ENCODE measurements at places on chromosomes 3 and 15.

DNA sequence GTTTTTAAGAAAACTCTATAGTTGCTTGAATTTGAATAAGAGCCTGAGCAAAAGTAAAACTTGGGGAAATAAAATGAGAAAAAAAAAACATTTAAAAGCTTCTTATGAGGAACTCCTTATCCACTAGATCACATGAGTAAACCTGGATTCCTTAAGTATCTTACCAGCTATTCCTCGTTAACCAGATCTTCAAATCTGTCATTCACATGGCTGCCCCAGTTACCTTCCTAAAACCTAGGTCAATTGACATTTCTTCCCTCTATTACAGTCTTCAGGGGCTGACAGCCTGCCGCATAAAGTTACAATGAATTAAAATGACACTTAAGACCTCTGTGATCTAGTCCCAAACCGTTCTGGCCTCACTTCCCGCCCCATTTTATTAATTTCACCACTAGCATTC lies 583.6 kb downstream of the NR2F2 start:
- no peak for DNase-seq

GRCh38 chr3:114632757-114633424 lies 339.1 kb downstream of the TIGIT start:
- no peak for DNase-seq

DNA sequence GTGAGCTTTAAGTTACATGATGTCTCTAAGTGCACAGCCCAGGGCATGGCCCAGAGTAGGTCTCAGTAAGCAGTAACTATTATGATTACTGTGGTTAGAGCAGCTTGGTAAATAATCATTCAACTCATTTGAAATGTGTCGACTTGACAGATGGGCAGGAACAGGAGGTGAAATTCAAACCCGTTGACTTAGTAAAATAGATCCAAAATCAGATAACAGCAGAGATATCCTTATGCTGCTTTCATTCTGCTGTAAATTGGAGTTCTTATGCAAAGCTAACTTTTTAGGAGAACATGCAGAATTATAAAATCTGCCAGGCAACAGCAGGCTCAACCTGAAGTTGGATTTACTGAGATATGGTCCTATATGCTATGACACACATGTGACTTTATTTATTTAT lies 118.7 kb upstream of the KLHL25 start:
- no peak for DNase-seq

DNA sequence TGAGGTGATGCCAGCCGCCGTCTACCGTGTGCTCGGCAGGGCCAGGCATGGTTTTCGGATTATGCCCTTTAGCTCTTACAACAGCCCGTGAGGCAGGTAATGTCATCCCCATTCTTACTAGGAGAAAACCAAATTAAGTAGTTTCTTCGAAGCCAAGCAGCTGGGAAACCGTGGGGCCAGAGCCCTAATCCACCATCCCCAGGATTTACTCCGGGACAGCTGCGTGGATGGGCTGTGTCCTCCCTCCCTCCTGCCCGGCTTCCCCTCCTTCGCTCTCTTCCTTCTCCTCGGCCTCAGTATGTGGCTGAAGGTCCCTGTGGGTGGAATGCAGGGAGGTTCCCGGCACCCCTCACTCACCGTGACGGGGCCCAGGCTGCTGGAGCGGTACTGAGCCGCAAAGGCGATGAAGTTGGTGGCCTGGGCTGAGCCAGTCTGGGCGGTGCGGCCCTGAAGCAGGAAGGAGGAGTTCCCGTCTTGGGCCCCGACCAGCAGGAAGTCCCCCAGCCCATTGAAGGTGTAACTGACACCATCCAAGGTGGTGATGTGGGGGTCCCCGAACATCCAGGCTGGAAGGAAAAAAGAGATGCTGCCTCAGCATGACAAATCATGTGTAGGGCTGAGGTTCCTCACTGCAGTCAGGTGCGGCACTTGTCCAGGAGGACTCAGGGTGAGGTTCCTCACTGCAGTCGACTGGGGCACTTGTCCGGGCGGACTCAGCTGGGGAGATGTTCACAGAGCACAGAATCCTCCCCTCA lies 42.5 kb downstream of the MUC20 start:
- DNase-seq, result no peak

DNA sequence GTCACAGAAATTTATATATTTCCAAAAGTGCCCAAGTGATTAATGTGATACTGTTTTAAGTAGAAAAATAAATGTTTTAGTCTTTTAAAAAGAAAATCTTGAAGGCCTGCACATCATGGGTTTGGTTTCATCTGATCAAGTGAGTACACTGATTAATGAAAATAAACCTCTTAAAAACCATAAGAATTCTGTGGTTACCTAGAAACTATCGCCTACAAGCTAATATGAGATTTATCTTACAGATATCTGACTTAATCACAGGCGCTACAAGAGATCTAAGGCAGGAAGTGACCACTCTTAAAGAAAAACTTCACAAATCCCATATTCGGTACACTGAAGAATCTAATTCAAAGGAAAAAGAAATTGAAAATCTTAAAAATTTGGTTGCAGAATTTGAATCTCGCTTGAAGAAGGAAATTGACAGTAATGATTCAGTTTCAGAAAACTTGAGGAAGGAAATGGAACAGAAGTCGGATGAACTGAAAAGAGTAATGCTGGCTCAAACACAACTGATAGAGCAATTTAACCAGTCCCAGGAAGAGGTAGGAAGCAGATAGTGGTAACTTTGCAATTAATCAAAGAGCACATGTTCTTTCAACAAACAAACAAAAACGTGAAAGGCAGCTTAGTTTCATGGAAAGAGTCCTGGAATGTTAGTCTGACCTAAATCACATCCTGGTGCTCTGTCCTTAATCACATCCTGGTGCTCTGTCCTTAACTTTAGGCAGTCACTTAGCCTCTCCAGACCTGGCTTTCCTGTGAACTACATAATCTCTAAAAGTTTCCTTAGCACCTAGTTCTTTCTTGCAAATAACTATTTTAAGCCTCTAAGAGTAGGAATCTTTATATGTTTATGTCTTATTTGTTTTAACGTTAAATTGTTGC lies 131.8 kb downstream of the CCNL1 start:
- DNase-seq, result no peak

GRCh38 chr15:25659251-25659650 lies 203.9 kb downstream of the ATP10A start:
- DNase-seq, result no peak

DNA sequence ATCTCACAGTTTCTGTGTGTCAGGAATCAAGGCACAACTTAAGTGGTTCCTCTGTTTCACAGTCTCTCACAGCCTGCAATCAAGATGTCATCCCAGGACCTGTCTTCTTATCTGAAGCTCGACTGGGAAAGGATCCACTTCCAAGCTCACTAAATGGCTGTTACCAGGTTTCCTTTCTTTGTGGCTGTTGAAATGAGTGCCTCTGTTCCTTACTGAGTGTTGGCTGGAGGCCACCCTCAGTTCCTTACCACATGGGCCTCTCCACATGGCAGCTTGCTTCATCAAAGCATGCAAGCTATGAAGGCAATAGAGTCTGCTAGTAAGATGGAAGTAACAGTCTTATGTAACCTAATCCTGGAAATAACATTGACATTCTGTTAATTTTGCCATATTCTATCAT lies 174.0 kb downstream of the ERC2 start:
- no peak for DNase-seq

DNA sequence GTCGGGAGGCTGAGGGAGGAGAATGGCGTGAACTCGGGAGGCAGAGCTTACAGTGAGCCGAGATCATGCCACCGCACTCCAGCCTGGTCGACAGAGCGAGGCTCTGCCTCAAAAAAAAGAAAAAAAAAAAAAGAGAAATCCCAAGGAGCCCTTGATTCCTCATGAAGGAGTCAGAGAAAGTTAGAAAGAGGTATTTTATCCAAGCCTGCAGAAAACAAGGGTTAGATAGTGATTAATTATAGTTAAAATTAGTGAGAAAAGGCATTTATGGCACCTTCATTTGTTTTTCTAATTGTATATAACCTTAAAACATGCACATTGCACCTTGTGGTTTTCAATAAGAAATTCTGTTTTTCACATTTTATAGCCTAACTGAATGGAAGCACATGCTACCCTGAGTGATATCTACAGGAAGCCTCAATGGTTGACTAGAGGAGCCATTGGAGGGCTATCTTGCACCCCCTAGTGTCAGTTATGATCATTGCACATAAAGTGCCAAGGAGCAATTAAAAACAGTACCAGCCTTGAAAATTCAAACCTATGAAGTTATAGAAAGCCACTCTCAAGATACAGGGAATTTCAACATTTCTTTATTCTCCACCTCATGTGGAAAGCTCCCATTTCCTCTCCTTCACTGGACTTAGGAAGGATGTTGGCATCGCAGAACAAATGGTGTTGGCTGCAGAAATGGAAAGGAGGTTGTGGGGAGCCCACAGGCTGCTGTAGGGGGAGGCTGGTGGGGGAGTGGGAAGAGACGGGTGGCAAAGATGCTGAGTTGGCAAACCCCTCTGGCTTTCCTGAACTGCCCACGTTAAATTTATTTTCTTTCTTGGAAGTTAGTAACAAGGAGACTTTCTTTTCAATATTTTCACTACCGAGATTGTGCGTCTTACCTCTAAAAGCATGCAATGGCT lies 48.5 kb downstream of the ITGA11 start:
- DNase-seq, result no peak

- no peak for DNase-seq
Observed at GRCh38 chr15:66931768-66932633, 133.4 kb upstream of the SMAD3 start.

- peak; percentile 46 for DNase-seq
Observed at GRCh38 chr3:51371943-51372557, 13.0 kb upstream of the MANF start.

GRCh38 chr15:72315706-72316370 lies 4.1 kb downstream of the CELF6 start:
- DNase-seq, result no peak

- DNase-seq, result peak; percentile 3
Observed at GRCh38 chr15:26891448-26892181, 24.8 kb downstream of the GABRA5 start.

DNA sequence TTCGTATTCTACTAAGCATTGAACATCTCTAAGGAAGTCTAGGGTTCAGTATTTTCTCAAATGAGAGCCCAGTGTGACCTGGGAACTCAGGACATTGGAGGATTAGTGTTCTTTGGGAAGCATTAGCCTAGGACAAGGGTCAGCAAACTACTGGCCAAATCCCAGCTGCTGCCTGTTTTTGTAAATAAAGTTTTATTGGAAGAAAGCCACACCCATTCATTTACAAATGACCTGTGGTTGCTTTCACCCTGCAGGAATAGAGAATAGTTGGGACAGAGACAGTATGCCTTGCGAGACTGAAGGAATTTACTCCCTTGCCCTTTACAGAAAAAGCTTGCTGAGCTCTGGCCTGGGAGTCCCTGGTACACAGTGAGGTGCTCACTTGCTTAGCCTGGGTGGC lies 20.6 kb downstream of the SLC6A11 start:
- no peak for DNase-seq

- no peak for DNase-seq
Observed at GRCh38 chr15:78340231-78341056, at the start of gene CRABP1. TSS of gene CRABP1 (plus strand) at chr15:78340353. CDS start at chr15:78340429, 76 bp downstream.

- no peak for DNase-seq
Observed at GRCh38 chr3:134249935-134250716, 533 bp downstream of the RYK start.

DNA sequence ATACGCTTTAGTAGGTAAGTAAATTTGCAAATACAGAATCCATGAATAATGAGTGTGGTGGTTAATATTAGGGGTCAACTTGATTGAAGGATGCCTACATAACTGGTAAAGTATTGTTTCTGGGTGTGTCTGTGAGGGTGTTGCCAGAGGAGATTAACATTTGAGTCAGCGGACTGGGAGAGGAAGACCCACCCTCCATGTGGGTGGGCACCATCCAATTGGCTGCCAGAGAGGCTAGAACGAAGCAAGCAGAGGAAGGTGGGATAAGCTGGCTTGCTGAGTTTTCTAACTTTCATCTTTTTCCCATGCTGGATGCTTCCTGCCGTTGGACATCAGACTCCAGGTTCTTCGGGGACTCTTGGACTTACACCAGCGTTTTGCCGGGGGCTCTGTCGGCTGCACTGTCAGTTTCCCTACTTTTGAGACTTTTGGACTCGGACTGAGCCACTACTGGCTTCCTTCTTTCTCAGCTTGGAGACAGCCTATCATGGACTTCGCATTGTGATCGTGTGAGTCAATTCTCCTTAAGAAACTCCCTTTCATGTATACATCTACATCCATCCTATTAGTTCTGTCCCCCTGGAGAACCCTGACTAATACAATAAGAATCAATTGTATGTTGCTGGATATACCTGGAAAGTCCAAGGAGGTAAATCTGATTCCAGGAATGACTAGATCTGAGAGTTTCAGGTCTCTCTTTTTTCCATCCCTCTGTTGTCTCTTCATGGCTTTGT lies 25.8 kb upstream of the NEDD4 start:
- DNase-seq, result no peak

GRCh38 chr3:23836536-23837230 lies 30.9 kb downstream of the UBE2E1 start:
- DNase-seq, result no peak

DNA sequence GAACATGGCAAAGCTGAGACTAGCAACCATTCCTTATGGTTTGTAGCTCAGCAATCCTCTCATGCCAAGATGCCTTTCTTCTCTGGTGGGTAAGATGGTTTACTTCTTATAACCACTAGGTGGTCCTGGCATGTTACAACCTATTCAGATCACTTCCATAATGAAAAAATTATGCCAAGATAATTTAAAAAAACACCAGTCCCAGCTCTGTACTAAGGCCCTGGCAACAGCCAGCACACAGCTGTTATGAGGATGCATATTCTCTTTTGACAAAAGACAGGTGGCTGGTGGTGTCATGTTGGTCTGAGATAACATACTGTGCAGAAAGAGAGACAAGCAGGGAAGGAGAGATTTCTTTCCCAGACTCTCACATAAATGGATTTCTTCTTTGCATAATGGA lies 65.7 kb upstream of the FRMD4B start:
- DNase-seq, result no peak

DNA sequence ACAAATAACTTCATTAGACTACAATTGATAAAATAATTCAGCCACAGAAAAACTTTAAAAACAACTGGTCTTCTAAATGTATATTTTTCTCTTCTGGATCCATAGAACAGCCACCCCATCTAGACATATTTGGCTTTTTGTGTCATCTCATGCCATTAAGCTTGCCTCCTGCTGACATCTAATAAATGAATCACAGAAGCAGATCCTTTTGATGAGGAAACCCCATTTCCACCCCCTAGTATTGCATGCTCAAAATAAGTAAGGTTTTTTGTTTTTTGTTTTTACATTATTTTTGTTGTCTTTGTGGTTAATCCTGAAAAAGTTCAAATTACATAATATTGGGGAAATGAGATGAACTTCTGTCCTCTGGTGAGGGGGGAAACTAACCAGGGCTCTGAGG lies 94.8 kb downstream of the DUT start:
- no peak for DNase-seq

DNA sequence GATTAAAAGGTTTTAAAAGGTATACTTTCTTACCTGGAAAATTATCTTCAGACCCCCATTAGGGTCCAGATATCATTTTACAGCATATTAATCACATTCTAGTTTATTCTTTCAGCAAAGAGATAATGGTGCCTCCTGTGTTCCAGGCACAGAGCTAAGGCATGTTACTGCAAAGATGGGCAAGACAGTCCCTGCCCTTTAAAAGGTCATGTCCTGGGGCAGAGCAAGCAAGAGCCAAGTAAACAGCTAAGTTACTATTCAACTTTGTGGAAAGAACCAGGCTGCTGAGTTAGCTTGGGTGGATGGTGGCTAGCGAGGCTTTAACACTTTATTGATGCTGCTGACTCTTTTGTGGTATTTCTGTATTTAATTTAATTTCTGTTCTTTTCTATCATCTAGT lies 75.0 kb downstream of the LRRC28 start:
- DNase-seq, result no peak
